ENCODE measurements at places on chromosomes 5 and 9.

GRCh38 chr9:19381656-19382055 lies 1.6 kb upstream of the RPS6 start:
- no peak for DNase-seq

DNA sequence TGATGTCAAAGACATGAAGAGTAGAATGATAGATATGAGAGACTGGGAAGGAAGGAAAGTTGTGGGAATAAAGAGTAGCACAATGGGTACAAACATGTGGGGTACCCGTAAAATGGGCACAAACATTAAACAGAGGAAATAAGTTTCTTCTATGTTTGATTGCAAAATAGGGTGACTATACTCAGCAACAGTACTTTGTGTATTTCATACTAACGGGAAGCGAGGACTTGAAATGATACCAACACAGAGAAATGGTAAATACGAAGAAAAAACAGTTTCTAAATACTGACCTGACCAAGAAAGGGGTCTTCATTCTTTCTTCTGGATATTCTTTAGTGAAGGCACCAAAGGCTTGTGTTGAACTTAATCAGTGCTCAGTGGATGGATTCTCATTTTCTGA lies 31.1 kb downstream of the ATP6V0E1 start:
- no peak for DNase-seq

GRCh38 chr9:16105168-16106020 lies 552.6 kb downstream of the CCDC171 start:
- no peak for DNase-seq

GRCh38 chr5:169606279-169606678 lies 22.7 kb downstream of the SPDL1 start:
- DNase-seq: no peak

DNA sequence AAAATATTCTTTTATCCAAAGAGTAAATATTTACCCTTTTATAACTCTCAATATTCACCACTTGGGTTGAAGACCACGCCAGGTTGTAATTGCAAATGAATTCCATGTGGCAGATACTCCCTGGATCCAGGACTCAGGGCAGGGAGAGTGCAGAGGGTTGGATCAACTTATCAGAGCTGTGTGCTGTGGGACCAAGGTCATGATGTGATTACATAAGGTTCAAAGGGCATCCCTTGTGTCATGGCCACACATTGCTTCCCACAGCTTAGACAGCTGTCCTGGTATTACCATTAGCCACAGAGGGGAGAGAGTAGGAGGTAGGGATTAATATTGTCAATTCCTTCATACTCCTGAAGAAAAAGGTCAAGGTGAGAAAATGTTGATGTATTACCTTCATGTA lies 133.9 kb downstream of the JAKMIP2 start:
- DNase-seq: no peak

Data from CD4-positive, alpha-beta T cell treated with Interleukin-12 subunit alpha and Interleukin-12 subunit beta, for 1 hour (primary cell).